ENCODE measurements at places on chromosomes 2 and 18. TPM values are rescaled to one million over a fixed set of nuclear protein-coding genes. Genes with fewer than 3 reads are reported as not detected.

The IL36RN gene
- not detected for total RNA-seq

GRCh38 chr2:184611361-184612085 lies 13.2 kb downstream of the ZNF804A start:
- DNase-seq: no peak

- DNase-seq: no peak
Observed at GRCh38 chr2:187442378-187442777, 5.7 kb downstream of the CALCRL start.

DNA sequence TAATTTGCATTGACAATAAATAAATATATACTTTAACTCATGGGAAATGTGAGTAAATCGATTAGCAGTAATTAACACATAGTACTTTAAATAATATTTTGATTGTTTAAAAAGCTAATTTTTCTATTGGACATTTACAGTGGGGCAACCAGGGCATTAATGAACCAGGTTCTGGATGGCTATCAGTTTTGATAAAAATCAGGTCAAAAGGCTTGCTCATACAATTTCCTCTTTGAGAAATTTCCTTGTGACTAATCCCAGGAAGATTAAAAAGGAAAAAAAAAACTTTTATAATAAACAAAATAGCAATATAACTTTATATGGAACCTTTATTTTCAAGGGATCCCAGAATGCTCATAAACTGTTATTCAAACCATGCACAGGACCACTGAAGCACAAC lies 497.2 kb upstream of the ZEB2 start:
- DNase-seq: no peak

- no peak for DNase-seq
Observed at GRCh38 chr2:236661061-236661761, 91.6 kb downstream of the ACKR3 start.

DNA sequence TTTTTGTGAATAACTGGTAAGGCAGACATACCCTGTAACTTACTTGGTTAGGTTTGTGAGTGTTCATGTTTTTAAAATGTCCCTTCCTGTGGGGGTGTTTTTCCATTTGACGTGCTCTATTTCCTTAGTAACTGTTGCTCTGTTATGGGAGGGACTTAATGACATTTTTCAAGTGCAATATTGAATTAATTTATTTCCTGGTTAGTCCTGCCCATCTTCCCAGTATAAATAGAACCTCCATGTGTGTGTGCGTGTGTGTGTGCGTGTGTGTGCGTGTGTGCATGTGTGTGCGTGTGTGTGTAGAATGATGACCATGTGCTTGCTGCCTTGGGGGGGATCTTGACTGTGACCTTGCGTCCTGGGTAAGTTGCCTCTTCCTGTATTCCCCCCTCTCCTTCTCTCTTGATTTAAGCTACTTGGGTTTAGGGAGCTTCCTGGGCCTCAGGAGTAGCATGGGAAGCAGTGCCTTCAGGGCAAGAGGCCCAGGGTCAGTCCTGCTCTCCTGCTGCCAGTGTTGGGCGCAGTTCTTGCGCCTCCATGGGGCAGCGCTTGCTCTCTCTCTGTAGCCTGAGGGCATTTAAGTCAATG lies 163.9 kb downstream of the LDLRAD4 start:
- peak; percentile 59 for DNase-seq

GRCh38 chr18:76405280-76405679 lies 89.8 kb downstream of the ZNF516 start:
- no peak for DNase-seq

The IL1RL2 gene
- total RNA-seq: not detected

DNA sequence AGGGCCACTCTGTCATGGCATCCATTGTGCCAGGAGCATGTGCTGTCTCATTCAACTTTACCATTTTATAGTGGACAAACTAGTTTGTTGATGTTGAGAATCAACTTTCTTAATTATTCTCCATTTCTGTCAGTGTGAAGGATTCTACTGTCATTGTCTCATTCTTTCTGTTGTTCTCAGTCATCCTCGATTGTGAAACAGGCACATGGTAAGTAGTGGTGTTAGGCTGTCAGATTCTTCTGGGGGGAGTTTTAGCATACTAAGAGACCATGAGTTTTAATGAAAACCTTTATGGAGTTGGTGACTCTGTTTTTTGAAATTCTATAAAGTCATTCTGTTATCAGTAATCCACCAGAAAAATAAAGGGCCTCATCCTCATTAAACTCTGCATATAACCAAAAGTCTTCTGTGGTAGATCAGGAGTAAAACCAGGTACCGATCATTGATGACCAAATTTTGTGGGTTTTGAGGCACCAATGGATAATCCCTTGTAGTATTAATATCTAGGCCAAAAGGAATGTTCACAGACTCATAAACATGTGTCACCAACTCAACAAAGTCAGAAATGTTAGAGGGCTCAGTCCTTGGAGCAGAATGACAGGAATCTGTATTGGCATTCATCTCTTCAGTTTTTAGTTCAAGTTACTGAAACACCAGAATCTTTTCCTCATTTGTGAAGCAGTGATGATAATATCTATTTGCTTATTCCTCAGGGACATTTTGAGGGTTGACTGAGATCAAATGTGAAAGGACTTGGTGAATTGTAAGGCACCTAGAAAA lies 73.2 kb downstream of the CERS6 start:
- DNase-seq: no peak

The SCYGR6 gene
- total RNA-seq: not detected

The C2orf80 gene
- not detected for total RNA-seq

DNA sequence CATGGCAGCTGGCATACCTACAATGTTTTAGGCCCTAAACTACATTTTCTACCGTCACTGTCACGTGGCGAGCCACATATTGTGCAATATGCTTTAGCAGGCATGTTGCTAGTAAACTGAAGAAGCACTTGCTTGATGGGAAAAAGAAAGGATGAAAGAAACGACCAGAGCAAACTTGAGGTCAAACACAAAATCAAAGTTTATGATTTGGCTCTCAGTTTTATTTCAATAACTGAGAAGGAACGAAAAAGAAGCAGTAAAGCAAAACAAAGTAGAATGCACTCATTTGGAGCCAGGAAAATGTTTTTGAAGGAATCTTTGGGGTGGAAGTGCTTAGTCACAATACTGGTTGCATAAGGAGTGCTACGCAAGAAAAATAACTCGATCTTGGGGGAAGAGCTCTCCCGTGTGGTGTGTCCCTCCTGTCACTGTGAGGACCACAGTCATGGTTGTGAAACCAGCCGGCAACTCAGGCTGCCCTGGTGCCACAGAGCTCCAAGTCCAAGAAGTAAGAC lies 349.8 kb downstream of the RBM43 start:
- DNase-seq: peak; percentile 18

GRCh38 chr2:62464221-62465007 lies 41.6 kb downstream of the TMEM17 start:
- no peak for DNase-seq

The FBXO11 gene
- total RNA-seq: 35.9 TPM

DNA sequence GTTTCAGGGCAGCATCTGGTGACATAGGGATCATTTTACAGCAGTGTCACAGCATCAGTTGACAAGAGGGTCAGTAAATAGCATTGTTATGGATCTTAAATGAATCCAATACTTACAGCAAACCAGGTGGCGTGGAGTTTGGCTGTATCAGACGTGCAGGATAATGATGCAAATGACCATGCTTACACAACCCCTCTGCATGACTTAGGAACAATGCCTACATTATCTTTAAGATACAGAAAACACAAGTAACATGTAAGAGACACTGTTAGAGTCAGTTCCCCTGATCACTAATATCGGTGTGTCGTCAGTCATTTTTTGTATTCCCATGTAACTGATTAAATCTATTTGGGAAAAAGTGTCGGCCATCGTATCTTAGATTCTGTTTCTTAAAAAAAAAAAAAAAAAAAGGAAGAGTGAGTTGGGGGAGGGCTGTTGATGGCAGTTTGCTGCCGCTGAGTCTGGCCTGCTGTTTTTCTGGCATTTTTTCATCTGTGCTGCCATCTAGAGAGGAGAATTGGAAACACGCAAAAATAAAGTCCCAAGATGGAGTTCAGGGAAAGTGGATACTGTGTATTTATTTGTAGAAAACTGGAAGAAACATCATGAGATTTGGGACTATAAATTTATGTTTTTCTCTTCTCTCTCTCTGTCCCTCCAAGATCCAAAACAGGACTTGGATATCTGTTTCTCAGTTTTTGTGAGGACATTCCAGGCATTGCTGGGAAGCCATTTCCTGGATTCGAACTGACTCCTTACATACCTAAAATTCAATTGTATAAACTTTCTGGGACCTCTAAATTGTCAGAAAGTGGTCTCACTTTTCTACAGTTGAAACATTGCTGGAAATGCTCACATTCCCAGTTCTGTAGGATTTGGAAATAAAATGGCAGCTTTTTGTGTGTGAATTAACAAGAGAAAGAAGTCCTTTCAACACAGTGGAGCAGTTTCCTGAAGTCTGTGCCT lies 60.3 kb upstream of the AGPS start:
- peak; percentile 19 for DNase-seq

- no peak for DNase-seq
Observed at GRCh38 chr2:7986431-7986830, 695.4 kb upstream of the ID2 start.

- no peak for DNase-seq
Observed at GRCh38 chr2:151408788-151409600, 708 bp upstream of the RIF1 start.

GRCh38 chr2:232860593-232861241 lies 9.3 kb upstream of the SNORC start:
- no peak for DNase-seq

- DNase-seq: peak; percentile 33
Observed at GRCh38 chr2:113980946-113981345, 91.1 kb downstream of the ACTR3 start.

DNA sequence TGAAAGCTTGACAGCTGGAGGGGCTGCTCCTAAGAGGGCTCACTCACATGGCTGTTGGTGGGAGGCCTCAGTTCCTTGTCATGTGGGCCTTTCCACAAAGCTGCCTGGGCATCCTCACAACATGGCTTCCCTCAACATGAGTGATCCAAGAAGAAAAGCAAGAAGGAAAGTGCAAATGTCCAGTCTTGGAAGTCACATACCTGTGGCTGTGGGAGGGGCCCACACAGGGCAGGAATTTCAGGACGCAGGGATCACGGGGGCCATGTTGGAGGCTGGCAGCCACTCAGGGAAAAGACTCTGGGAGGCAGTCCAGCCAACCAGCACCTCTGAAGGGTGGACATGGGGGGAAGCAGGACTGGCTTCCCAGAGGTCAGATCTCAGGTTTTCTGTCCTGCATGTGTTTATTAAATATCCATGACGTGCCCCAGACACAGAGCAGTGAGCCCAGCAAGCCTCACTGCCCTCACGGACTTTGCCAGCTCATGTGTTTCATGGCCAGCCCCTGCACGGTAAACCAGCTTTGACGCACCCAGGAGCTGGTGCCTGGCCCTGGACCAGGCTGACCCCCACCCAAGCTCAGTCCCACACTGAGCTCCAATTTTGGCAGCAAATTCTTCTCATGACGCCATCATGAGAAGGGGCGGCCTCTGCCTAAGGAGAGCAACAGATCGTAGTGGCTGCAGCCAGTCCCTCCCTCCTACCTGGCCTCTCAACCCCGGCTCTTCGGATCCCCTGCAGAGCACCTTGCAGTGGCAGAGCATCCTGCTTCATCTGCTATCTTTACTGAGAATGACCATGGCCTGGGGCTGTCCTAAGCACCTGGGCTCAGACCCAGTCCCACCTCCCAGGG lies 34.7 kb upstream of the GPR17 start:
- no peak for DNase-seq
